Stimulated activated CD4-positive, alpha-beta T cell treated with anti-CD3 and anti-CD28 coated beads, Interleukin-12 subunit alpha, Interleukin-12 subunit beta, amount 100 ng/mL, for 4 hours (primary cell): ENCODE measurements at places on chromosomes 7 and 10.

DNA sequence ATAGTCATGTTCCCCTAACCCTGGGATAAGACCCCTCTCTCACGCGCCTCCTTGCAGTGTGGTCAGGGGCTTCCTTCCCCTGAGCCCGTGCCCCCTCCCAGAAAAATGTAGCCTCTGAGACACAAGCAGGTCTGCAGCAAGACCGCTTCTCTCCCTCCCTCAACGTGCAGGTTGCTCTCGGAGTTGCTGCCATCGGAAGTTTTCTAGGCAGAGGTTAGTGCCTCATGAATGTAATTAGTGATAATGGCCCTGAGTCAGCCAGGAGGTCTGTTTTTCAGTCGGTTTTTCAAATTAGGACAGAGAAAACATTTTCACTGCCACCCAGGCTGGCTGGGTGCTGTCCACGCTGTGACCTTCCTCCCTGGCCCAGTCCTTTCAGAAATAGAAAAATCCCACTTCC lies 43.2 kb upstream of the PRLHR start:
- DNase-seq, result no peak

DNA sequence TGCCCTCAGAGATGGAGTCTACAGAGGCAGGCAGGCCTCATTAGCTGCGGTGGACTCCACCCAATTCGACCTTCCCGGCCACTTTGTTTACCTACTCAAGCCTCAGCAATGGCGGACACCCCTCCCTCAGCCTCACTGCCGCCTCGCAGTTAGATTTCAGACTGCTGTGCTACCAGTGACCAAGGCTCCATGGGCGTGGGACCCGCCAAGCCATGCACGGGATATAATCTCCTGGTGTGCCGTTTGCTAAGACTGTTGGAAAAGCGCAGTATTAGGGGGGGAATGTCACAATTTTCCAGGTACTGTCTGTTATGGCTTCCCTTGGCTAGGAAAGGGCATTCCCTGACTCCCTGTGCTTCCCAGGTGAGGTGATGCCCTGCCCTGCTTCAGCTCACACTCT lies 252.3 kb downstream of the ARL4A start:
- DNase-seq, result no peak

DNA sequence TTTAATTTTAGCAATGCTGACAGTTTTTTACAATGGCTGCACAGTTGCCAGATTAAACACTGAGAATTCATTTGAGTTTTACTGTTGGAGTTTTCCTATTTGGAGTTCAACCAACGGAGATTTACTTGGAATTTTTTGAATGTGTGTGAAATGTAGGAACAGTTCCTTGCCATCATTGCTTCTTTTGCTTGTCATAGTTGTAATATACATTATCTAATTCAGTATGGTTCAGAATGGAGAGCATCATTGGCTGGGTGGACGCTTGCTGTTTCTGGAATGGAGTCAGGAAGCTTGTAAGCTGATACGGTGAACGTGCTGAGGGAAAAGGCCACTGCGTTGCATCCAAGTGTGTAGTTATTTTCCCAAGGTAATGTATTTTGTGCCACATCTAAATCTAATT lies 404.3 kb upstream of the KLF6 start:
- no peak for DNase-seq

GRCh38 chr7:21616796-21617436 lies 74.1 kb downstream of the DNAH11 start:
- no peak for DNase-seq

DNA sequence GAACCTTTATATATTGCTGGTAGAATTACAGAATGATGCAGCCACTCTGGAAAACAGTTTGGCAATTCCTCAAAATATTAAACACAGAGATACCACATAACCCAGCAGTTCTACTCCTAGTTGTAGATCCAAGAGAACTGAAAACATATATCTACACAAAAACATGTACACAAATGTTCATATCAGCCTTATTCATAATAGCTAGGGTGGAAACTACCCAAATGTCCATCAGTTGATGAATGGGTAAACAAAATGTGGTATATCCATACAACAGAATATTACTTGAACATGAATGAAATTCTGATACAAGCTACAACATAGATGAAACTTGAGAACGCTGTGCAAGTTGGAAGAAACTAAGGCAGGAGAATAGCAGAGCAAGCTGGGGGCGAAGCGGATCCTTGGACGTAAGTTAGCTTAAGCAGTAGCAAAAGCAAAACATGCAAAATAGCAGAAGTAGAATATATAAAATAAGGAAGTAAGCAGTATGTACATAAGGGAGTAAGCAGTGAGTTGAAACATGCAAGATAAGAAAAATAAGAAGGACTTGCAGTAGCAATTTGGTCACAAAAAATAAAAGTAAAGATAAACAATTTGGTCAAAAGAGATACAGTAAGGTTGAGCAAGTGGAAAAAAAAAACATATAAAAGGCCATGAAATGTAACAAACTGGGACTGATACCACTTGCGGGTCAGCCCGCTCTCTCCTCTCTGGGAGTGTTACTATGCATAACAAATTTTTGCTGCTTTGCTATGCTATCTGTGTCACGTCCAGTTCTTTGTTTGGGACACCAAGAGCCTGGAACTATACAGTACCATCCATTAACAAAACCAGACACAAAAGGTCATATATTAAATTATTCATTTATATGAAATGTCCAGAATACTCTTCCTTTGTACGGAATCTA lies 18.0 kb upstream of the HILPDA start:
- no peak for DNase-seq

- DNase-seq, result no peak
Observed at GRCh38 chr10:67076144-67076543, 150.3 kb downstream of the LRRTM3 start.

DNA sequence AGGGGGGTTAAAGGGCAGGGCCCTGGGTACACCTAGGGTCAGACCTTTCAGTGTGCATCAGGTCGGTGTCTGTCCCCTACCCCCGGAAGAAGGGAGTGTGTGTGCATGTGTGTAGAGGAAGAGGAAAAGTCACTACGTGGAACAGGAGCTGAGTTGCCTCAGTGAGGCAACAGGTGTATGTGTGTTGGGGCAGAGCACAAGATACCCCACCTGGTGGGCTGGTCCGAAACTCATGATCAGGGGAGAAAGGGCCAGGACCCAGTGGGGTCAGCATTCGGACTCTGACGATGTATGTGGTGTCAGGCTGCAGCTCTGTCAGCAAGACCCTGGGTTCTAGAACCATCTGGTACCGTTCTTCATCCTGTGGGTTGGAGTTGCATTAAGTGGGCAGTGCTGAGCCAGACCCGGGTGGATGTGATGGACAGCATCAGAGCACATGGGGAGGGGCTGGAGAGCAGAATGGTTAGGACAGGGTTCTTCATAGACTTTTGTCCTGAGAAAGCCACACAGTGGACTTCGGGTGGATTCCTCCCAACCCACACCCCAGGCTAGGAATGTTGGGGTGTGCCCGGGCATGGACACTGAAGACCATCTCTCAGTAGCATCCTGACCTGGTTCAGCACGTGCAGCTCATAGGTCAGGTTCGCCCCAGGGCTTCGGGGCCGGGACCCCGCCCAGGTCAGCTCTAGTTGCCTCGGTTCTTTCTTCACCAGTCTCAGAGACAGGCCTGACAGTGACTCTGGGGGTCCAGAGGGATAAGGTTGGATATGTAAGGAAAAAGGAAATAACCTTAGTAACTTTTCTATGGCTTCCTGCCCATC lies 10.7 kb downstream of the EPHA1 start:
- no peak for DNase-seq

DNA sequence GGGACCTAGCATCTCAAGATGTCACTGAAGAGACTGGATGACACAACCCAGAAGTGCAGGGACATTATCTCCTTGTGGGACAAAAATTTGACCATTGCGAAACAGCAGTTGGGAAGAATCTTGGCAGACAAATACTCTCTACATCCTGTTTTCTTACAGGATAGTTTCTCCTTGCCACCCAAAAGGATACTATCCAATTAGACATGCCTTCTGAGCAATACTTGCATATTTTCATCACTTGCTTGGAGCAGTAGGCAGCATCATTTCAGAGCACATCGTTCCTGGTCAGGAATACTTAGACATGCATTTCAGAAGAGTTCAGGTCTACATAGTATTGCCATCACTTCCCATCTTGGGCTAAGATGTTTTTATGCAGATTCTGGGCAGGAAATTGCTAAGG lies 56.8 kb downstream of the FAS start:
- no peak for DNase-seq

DNA sequence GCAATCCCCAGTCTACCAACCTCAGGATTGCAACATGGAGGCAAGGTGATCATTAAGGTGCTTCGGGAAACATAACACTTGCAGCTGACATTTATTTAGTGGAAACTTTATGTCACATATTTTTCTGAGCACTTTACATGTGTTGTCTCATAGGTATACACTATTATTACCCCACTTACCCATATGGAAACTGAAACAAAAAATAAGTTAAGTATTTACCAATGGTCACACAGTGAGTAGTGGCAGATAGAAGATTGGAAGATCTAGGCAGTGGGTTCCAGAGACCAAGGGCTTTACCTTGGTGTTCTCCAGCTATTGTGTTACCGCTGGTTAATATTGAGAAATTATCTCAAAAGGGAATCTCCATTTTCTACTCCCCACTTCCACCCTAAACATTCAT lies 1279.1 kb upstream of the SORCS1 start:
- DNase-seq, result no peak

GRCh38 chr10:97743169-97743943 lies 6.4 kb downstream of the ZFYVE27 start:
- DNase-seq, result no peak

GRCh38 chr7:27088002-27088922 lies 7.5 kb downstream of the HOXA1 start:
- no peak for DNase-seq

- DNase-seq, result no peak
Observed at GRCh38 chr7:149870701-149871483, 2.9 kb upstream of the ATP6V0E2 start.

GRCh38 chr10:50561816-50562215 lies 61.9 kb downstream of the SGMS1 start:
- DNase-seq, result no peak

DNA sequence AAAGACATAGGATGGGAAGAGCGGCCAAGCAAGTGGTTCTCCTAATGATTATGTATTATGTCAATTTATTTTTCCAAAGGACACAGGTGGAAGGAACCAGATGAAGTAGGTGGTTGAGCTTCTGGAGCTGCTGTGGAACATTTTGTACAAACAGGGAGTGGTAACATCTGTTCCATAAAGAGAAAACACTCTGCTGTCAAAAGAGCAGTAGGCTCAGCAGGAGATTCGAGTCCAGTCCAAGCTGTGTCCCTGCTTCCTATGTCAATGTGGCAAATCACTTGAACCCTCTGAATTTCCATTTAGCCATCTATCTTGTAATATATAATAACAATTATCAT lies 448.0 kb upstream of the ANKRD30A start:
- DNase-seq, result no peak

DNA sequence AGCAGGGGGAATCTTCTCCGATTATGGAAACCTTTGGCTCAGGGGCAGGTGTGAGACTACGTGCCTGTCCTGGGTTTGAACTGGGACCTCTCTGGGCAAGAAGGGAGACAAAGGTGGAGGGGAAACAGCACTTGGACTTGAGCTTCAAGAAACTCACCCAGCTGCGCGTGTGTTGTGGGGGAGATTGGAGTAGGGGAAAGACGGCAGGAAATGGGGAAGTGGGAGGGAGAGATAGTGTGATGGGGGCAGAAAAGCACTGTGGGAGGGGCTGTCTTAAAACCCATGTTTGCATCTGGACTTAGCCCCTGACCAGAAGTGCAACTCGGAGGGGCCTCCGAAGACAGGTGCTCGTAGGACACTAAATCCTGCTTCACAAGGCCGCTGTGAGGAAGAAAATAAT lies 107.0 kb downstream of the HIP1 start:
- DNase-seq, result no peak

DNA sequence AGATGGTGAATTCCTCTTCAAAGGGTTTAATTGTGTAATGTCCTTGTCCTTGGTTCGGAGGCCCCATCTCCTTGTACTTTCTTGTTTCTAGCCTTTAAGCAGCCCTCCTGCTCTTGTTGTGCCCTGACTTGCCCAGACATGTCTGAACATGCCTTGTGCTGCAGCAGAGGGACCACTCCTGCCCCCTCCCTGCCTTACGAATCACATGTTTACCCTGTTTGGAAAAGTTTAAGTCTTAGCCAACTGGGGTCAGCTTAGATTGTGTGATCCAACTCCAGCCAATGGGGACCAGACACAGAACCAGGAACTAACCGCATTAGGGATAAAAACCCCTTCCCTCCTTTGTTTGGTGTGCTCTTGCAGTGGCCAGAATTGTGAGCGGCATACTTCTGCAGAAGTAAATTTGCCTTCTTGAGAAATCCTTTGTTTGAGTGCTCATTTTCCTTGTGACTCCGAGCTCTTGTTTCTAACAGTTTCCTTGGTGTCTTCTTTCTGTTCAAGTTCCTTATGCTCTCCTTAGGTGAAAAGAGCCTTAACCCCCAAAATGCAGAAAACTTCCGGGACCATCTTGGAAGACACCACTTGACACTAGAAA lies 29.4 kb downstream of the CLRN3 start:
- no peak for DNase-seq

GRCh38 chr10:22690614-22691431 lies 23.6 kb downstream of the PIP4K2A start:
- DNase-seq, result no peak

DNA sequence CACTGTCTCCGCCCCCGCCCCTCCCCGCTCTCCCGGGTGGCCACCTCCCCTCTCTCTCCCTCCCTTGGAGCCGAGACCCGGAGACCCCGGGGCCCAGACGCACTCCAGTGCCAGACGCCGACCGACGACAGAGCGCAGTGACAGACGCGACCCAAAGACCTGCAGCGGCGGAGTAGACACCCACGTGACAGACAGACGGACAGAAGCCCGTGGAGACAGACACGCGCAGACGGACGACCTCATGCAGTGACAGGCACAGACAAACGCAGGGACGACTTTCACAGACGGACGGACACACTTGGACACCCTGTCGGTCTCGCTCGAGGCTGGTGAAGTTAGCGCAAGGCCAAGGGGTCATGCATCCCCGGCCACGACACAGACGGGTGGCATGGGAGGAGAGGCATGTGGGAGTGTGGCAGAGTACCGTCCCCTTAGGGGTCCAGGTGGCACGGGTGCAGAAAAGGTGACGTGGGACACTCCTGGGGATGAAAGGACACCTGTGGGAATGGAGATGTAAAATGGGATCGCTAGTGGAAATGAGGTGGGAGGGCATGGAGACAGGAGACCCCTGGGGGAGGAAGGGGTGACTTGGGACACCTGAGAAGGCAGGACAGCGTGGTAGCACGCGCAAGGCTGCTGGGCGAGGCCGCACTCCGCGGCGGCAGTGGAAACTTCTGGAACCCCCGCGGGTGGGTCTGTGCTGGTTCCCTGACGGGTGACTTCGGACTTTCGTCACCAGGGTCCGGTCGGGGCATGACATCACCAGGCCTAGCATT lies 456 bp upstream of the ACHE start:
- no peak for DNase-seq

DNA sequence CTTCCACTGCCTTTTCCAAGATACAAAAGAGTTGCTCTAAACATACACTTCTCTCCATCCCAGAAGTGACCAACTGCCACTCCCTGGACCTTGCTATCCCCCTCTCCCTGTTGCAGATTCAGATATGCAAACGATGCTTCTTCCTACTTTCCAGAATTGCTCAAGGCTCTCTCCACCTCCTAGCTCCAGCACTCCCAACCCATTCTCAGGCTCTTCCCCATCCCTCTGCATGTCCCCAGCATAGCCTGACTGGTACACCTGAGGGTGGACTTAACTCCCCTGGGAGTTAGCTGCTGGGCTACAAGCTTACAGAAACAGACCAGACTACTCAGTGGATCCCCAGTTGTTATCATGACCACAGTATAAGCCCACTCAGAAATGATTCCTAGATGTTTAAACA lies 27.6 kb downstream of the MKRN1 start:
- no peak for DNase-seq
